Activated naive CD4-positive, alpha-beta T cell treated with anti-CD3 and anti-CD28 coated beads for 36 hours (primary cell): ENCODE measurements at places on chromosomes 11 and 22.

GRCh38 chr22:42272431-42272999 lies 2.1 kb upstream of the TCF20 start:
- DNase-seq: no peak

DNA sequence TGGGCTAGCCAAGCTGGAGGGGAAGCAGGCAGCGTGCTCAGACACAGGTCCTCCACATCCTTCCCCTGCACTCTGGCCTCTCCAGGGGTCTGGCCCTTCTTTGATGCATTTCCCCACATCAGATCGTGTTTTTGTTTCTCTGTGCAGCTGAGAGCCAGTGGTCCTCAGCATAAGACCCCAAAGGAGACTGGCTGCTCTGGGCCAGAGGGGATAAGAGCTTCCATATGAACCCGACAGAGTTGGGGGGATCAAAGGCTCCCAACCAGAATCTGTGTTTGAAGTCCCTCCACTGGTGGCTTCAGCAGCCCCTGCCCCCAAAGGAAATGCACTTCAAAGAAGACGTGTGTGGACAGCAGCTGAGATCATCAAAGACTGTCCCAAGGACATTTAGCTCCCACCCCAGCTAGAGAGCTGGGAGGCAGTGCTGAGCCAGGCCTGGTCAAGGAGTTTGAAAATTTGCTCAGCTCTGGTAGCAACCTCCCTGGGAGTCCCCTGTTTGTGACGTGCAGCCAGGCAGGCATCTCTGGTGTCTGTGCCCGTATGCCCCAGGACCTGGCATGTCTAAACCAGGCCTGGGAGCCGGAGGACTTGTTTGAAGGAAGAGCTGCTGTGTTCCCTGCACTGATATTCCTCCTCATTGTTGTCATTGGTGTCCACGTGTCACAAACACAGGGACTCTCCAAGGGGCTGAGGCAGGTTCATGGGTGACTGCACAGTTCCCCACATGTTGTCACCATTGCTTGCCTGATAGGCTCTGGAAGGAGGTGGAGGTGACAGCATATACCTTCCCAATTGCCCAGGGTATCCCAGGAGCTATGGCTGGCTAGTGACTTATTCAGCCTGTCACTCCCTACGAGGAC lies 99.0 kb downstream of the AMOTL1 start:
- DNase-seq: no peak

DNA sequence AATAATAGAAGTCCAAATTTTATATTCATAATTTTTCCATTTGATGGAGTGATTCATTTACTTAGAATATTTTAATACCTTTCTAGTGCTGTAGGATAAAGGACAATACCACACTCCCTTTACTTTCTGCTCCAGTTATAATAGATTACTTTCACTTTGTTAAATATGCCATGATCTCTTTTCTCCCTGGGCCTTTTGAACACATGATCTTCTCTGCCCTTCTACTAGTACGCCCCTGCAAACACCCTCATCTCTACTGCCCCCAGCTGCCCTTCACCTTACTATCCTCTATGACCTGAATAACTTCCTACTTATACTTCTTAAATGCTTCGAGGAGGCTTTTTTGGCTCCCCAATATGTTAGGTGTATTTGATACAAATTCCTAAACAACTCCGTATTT lies 177.3 kb downstream of the GUCY1A2 start:
- no peak for DNase-seq

DNA sequence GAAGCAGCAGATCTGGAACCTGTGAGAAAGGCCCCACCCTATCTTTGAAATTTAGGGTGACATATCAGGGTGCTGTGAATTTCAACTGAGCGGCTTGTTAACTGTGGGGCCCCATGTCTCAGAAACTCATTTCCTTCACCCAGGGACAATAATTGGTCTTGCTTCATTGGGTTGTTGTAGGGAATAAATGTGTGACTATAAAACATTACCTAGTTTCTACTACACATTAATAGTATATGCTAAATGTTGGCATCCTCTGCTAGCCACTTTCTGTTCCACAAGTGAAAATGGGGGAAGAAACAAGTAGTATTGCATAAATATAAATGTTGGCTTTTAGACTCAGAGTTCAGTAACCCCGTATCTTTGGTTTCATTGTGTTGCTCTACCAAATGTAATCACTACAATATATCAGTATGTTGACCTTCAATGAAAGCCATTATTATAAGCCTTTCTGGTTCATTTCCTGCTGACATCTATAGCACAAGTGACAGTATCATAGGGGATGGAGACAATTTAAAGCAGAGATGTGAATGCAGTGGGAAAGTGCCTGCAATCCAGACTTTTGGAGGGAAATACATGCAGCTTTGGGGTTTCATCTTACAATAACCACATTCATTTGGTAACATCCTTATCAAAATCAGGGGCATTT lies 905.5 kb upstream of the RAG2 start:
- no peak for DNase-seq
